ENCODE measurements at places on chromosomes 7 and 10.

GRCh38 chr10:23402856-23403255, 36.0 kb upstream of the OTUD1 start:
- DNase-seq = no peak

DNA sequence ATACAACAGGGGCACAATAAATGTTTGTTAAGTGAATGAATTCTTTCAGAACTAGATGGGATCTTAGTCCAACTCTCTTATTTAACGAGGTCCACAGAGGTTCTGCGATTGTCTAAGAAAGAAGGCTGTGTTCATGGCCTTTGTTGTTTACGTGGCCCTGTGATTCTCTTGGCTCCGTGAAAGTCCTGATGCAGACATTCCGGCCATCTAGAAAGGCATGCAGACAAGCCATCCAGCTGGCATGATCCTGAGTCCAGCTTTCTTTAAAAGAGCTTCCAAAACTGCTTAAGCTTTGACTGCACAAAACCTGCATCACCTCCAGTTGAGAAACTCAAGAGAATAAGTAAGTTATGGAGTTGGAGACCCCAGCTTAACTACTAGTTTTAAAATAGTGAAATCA, 26.0 kb downstream of the EGFR start:
- no peak for DNase-seq

- DNase-seq = no peak
Observed at GRCh38 chr7:5457245-5457735, 33.7 kb upstream of the TNRC18 start.

DNA sequence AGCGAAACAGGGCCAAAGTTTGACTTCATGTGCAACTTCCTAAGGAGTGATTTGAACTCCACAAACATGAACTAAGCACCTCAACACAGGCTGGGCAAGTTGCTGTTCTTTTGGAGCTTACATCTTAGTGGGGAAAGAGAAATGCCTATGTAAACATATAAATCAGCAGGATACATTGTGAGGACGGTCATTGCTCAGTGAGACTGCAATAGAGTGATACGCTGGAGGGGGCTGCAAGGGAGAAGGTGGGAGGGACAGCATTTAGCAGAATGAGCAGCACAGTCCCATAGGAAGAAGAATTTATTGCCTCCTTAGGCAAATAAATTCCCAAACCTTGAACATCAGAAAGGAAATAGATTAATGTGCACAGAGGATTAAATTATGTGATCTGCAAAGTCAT, 90.0 kb downstream of the EGFR start:
- no peak for DNase-seq

GRCh38 chr7:29764227-29764626, 42.1 kb upstream of the WIPF3 start:
- DNase-seq = no peak

- no peak for DNase-seq
Observed at GRCh38 chr10:115953281-115953680, 319.7 kb downstream of the GFRA1 start.

GRCh38 chr10:92849234-92849525, 860 bp downstream of the EXOC6 start:
- no peak for DNase-seq

DNA sequence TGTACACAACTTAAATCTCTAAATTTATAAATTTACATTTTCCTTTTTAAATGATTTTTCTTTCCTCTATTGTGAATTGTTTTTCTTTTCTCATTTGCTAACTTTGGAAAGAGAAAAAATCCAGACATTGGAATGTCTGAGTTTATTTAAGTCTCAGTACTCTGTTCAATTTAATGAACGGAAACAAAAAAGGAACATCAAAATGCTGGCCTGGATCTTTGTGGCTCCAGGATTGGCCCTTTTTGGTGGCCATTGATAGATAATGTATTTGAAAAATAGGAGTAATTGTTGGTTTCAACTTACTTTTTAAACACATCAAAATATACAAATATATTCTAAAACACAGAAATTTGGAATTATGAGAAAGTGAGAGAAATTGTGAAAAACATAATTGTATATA, 336.0 kb downstream of the SUGCT start:
- DNase-seq = no peak

DNA sequence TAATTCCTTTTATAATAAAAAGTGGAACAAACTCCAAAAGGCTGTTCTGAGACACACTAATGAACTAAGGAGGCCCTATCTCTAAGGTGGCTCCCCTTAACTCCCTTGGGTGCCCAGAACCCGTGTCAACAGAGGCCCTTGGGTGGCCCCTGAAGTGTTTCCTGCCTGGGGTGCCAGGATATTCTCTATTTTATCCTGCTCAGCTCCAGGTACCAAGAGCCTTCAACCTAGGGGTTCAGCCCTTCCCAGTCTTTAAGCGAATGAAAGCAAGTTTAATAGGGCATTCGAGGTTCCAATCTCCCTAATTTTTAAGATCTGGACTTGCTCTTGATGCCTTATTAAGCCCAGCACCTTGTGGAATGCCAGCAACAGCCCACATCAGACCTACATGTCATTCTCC, 64.4 kb upstream of the MYO3A start:
- DNase-seq = no peak

DNA sequence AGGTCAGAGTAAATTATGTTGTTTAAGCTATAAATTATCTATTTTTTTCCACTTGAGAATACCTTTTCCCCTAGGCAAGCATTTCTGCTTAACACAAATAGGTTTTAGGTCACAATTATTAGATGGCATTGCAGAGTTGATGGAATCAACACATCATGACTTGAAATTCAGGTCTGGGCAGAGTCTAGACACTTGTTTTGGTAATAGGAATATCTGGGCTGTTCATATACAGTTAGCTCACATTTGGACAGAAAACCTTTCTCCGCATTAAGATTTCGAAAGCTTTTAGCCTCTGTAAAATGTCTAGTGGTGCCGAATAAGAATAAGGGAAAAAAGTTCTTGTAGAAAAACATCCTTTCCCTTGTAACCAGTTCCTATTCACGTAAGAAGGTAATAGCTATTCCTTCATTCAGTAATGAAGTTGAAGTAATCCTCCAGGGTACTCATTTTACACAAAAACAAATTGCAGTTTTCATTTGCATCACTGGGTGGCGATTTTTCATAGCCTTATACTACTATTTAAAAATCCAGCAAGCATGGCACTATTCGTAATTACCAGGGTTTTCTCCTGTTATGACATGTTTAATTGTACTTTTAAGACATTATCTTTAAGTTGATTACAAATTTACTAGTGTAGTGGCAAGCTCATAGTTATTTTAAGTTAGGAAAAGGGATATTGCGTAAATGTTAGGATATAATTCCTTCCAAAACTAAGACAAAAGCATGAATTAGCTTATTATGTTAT, 37.0 kb downstream of the RPA3 start:
- no peak for DNase-seq

DNA sequence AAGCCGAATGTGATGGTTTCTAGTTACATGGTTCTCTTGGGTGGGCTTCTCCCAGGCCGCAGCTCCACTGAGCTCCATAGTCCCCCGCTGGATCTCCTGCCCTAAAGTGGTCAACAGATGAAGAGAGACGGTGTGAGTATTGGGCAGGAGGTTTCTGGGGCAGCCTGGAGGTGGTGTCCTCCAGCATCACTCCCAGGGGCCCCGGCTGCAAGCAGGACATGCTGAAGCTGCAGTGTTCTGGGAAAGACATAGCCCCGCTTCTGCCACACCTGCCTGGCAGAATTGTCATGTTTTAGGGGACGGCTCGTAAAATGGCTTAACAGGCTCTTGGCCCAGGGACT, 40.4 kb downstream of the CALML3 start:
- no peak for DNase-seq

DNA sequence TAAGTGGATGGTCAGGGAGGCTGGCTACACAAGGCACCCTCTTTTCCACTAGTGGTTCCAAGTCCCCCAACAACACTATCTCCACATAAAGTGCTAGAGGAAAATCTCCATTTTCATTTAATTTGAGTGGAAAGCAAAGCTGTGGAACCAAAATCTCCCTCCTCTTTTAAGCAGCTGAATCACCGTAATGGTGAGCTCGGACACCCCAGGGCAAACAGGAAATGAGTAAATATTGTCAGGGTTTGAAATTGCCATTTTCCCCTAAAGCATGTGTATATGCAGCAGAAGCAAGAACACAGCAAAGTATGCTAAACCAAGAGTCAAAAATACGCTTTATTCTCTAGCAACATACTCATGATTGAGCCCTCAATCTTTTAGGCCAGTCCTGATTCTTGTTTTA, 143.7 kb downstream of the GPAM start:
- no peak for DNase-seq

DNA sequence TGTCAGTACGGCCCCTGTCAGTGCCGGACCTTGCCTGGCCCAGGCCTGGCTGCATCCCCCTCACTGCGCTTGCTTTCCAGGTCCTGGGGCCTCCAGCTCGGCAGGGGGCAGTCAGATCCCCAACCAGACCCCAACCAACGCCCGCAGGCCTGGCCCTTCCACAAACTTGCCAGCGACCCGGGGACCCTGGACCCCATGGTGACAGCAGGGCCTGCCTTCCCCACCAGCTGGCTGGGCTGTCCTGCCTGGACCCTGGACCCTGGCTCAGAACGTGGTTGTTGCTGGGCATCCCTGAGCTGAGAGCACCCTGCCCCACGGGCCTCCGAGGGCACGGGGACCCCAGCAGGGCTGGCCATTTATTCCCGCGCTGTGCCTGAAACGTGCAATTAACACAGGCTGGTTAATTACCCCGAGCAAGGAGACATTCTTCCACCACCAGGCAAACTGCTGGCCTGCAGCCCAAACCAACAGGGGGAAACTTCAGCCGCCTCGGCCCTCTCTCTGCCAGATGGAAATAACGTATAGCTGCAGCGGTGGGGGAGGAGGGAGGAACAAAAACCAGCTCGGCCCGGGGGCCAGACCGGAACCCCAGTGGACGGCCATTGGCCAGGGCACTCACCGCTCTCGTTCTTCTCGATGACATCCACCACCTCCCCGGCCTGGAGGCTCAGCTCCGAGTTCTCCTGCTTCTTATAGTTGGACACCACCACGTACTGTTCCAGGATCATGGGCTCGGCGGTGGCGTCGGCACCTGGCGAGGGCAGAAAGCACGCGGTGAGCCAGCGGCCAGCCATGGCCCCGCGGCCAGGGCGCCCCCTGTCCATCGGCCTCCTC, 167.1 kb downstream of the NEURL1 start:
- DNase-seq = no peak

DNA sequence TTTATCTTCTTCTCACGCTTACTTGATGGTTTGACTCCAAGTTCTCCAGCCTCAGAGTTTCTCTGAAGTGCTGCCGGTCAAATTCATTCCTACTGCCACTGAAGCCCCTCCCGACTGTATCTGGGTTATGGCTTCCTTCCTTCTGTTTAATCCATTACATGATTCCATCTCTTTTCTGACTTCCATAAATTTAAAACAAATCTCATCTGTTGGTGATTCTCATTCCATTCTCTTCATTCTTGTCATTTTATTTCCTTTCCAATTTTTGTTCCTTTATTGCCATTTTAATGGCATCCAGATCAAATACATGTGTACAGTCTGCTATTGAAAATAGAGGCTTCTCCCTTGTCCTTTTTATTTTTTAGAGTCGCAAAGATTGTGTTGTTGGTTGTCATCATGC, 25.4 kb upstream of the HIBADH start:
- DNase-seq = no peak

DNA sequence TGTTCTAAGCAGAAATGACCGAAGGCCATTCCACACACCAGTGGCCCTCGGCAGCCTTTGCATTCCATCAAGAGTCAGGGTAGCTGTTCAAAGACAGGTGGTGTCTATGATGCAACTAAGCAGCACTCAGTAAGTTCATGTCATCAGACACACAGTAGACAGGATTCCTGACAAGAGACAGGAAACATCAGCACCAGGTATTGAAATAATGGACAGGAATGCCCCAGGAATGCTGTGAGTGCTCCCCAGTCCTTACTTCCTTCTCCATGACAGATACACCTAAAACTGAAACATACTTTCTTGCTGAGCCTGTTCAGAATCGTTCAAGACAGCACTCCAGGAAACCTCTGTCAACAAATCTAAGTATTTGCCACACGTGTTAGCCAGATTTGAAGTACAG, 204.4 kb downstream of the TPST1 start:
- DNase-seq = no peak

DNA sequence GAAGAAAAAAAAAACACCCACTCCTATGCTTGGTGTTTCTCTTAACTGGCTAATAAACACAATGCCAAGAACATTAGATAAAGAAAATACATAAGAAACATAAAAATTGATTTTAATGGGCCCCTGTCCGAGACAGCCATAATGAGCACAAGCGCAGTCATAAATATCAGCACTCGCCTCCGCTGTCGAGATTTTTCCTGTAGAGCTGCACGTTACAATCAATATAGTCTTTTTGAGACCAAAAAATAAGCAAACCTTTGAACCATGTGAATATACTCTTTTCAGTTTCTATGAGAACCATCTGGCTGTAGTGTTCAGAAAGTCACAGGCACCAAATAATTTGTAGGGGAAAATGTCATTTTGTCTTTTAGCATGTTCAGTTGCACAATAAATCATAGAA, 70.1 kb downstream of the MGMT start:
- no peak for DNase-seq

- no peak for DNase-seq
Observed at GRCh38 chr7:96870185-96870584, 135.2 kb upstream of the DLX6 start.

DNA sequence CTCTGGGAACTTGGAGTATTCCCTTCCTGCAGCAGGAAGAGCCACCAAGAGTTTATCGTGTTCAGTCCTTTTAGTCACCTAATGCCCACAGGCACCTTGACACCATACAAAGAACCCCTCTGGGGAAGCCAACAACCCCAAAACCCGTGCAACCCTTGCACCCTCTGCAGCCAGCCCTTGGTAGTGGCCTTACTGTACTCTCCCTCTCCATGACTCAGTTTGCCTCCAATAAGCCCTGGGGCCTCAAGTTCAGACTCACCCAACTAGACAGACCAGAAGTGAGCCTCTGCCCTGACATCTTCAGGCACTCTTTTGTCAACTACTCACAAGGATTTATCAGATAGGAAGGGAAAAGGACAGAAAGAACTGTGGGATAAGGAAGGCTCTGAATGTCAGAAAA, 30.9 kb downstream of the KCNMA1 start:
- DNase-seq = no peak

GRCh38 chr10:28680358-28680752, 3.0 kb downstream of the BAMBI start:
- no peak for DNase-seq

DNA sequence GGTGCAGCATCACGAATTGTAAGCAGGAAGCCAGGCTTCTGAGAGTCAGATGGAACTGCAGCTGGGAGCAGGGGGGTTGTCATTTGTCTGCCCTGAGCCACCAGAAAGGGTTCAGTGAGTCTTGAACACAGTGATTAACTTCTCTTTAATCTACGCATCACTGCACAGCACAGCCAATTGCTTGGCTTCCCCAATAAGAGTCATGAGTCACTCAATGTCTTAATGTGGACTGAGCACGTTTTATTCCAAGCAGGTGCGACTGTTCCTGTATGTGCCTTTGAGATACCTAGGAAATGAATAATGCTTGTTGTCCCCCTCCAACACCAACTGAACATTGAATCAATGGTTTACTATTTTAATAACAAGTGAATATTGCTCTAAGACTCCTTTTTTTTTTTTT, 26.0 kb upstream of the PLEKHA1 start:
- DNase-seq = no peak

All from mesothelial cell of epicardium (in vitro differentiated cells).